ENCODE measurements at places on chromosomes 2 and 18. TPM values are rescaled to one million over a fixed set of nuclear protein-coding genes. Genes with fewer than 3 reads are reported as not detected.

The SLC38A11 gene
- 59.2 TPM for polyA plus RNA-seq

The SKOR2 gene
- not detected for polyA plus RNA-seq

The TEX44 gene
- not detected for polyA plus RNA-seq

The ACADL gene
- polyA plus RNA-seq = not detected

The GALNT5 gene
- 22.6 TPM for polyA plus RNA-seq

The ABCB11 gene
- not detected for polyA plus RNA-seq

The PAIP2B gene
- 0.29 TPM for polyA plus RNA-seq

The DNAJB2 gene
- 45.0 TPM for polyA plus RNA-seq

The FBXO41 gene
- 1.9 TPM for polyA plus RNA-seq

The DSEL gene
- 19.9 TPM for polyA plus RNA-seq

The BMP10 gene
- not detected for polyA plus RNA-seq

The NPPC gene
- polyA plus RNA-seq = not detected

The GPR55 gene
- not detected for polyA plus RNA-seq

The PLGLB2 gene
- 1.2 TPM for polyA plus RNA-seq

The C2orf72 gene
- polyA plus RNA-seq = 0.17 TPM

The RAX gene
- polyA plus RNA-seq = not detected

The CD207 gene
- not detected for polyA plus RNA-seq

The TMEM163 gene
- polyA plus RNA-seq = not detected

The TCF23 gene
- not detected for polyA plus RNA-seq
